RPMI7951 (cell line): ENCODE measurements at places on chromosomes 3 and 15. TPM values are rescaled to one million over a fixed set of nuclear protein-coding genes. Genes with fewer than 3 reads are reported as not detected.
A peak's percentile ranks its signal among the peaks of the same experiment; 100 is the strongest.

DNA sequence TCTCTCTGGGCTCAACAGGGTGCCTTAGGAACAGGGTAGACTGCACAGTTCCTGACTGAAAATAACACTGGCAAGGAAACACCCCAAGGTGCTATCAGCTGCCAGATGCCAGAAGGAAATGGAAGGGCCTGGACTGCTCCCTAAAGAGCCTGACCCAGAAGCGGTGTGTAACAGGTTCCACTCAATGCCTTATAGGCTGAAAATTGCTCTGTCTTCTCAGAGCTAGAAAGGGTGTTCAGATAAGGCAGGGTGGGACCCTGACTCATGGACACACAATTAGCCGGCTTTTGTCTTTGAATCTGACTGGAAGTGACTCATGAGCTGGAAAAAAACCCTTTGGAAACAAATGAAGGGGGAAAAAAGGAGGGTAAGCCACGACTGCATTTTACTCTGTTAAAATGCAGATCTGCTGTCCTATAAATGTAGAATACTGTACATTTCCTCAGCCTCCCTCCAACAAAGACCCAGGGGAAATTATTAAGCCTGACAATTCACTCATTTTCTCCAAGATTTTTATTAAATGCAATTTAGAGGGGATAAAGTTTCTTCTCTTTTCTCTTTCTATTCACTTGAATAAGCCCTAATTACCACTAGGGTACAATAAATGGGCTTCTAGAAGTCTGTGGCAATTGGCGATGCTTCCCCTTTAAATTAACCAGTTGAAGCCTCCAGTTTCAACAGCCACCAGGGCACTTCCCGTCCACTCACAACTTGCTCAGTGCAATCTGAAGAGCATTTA is 160.2 kb upstream of the TBL1XR1 start:
- peak; percentile 97 for DNase-seq

Gene CCR3
- 0.10 TPM in 1 of 2 replicates, not detected in the other for total RNA-seq

DNA sequence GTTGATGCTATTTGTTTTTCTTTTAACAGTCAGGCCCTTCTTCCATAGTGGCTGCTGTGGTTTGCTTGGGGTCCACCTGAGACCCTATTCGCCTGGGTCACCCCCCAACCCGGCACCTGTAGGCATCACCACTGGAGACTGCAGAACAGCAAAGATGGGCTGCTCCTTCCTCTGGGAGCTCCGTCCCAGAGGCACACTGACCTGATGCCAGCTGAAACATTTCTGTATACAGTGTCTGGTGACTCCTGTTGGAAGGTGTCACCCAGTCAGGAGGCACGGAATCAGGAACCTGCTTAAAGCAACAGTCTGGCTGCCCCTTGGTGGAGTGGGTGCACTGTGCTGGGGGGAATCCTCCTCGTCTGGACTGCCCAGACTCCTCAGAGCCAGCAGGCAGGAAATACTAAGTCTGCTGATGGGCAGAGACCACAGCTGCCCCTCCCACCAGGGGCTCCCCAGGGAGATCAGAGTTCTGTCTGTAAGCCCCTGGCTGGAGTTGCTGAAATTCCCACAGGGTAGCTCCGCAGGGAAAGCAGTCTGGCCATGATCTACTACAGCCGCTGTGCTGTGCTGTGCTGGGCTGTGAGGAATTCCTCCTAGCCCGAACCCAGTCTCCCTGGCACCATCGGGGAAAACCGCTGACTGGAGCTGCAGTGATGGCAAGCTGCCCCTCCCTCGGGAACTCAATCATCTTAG is 248.2 kb downstream of the TBC1D5 start:
- DNase-seq = no peak

Gene NPRL2
- total RNA-seq = 26.2 and 35.7 TPM in 2 replicates

Gene GOLGA6L7
- not detected in 2 replicates for total RNA-seq

DNA sequence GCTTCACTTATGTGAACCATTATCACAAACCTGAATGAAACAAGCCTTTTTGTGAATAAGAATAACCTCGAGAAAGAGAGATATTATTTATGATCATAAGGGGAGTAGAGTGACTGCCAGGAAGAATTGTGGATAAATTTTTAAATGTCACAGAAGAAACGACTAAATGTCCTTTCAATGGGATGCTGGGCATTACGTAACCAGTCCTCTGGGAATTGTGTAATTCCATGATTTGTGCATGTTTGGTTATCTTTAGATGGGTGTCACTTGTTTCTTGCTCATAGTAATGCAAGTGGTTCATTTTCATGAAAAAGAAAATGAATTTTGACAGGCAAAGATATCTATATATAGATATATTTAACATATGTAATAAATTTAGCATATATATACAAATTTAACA is 379.5 kb upstream of the AGTR1 start:
- DNase-seq = no peak

DNA sequence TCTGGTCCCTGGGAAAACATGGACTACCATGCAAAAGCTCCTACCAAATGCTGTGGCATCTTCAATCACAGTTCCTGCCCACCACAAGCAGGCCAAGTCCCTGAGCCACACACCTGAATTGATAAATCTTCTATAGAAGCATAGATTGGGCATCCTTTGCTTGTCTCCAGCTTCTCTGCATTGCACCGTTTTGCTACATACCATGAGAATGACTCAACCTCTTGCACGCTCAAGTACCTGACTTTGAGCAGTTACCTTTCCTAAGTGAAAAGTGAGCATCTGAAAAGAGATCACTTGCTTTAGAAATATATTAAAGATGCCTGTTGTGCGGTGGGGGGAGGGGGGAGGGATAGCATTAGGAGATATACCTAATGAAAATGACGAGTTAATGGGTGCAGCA is 31.3 kb downstream of the GATM start:
- no peak for DNase-seq

Gene KIAA1143
- 29.7 and 32.0 TPM in 2 replicates for total RNA-seq

- DNase-seq = no peak
These were observed 350.0 kb upstream of the BCHE start for GRCh38 chr3:166187237-166187636.

GRCh38 chr3:133895208-133896001 is at the start of gene RAB6B:
TSS of gene RAB6B (minus strand) at chr3:133895882. CDS start at chr3:133895466, 416 bp downstream.
- DNase-seq = peak; percentile 35

GRCh38 chr15:43534897-43535296 is 17.5 kb downstream of the MAP1A start:
- no peak for DNase-seq

Gene TBL1XR1
- total RNA-seq = 117 and 143 TPM in 2 replicates

GRCh38 chr3:27352047-27352446 is 17.1 kb downstream of the NEK10 start:
- no peak for DNase-seq

DNA sequence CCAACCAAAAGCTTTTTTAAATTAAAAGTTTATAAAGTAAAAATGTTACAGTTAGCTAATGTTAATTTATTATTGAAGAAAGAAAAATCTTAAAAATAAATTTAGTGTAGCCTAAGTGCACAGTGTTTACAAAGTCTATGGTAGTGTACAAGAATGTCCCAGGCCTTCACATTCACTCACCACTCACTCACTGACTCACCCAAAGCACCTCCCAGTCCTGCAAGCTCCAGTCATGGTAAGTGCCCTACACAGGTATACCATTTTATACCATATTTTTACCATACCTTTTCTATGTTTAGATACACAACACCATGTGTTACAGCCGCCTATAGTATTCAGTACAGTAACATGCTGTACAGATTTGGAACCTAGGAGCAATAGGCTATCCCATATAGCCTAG is 29.1 kb downstream of the SSR3 start:
- DNase-seq = no peak

DNA sequence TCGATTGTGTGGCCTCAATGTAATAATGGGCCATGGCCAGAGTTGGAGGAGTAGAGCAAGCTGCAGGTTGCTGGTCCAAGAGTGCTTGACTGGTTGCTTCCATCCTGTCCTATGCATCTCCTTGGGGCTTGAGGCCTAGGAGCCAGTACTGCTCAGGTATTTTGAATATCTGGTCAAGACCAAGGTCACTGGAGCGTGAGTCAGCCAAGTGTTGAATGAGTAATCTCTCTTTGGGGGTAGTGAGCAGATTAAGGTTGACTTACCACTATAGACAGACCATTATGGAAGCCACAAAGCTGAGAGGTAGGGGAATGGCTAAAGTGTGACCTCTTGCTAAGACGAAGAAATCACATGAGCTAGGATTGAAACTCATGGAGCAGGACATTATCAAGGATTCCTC is 9.4 kb upstream of the PARP6 start:
- peak; percentile 24 for DNase-seq

DNA sequence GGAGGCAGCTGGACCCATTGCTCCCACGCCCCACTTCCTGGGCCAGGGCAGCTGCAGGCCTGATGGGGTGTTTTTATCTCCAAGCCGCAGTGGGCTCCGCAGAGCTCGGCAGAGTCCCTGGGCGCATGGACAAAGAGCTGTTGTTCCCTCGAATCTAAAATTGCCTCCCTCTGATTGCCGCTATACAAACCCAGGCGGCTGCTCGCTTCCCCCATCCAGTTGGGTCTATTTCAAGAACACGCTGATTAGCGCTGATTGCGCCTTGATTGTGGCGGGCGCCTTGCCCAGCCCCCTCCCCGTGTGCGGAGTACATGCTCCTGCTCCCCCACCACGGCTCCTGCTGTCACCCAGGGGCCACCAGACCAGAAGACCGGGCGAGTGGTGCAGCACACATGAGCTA is 43.4 kb upstream of the SLC6A1 start:
- DNase-seq = no peak

DNA sequence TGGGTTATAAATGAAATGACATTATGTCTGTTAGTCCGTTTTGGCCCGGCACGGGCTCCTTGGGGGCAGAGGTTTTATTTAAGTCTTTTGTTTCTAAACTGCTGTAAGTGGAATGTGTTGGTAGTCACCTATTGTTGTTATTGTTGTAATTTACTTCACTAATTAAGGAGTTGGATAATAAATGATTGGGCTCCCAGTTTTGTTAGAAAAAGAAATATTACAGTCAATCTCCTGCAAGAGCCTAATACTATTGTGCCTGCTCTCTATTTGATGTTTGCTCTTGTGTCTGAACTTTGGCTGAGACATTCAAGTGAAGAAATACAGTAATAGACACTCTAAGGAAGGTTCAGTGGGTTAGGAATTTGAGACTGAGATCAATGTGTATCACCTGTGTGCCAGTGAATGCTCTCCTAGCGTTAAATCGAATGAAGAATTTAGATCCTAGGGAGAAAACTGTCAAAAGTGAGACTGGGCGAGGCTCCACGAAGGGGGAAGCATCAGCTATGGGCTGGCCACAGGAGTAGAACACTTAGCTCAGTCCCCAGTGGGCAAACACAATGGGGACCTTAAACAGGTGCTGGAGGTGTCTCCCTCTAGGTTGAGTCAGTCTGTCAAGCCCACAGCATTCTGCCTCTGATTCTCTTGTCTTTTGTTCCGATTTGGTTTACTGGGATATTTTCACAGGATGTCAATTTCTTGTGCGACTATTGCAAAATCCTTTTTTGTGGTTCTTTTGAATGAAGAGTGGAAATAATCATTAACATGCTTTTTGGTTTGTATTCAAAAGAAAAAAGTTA is 1.2 kb downstream of the ROBO2 start:
- no peak for DNase-seq

DNA sequence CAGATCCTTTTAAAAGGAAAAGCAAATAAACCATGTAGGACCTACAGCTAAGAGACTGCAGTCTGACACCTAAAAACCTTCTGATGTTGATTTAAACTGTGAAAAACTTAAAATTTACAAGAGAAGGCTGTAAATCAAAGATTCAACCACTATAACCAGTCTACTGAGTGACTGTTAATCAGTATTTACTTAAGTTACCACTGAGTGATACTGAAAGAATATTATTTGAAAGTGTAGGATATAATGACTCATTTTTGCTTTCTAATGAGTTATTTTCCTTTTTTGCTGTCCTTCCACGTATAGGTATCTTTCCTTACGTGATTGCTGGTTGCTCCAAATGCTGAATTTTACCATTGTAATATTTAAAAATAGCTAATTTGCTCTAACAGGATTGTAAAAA is 44.6 kb downstream of the RFX7 start:
- DNase-seq = no peak

GRCh38 chr15:40595773-40596172 is 1.7 kb downstream of the KNL1 start:
- no peak for DNase-seq

DNA sequence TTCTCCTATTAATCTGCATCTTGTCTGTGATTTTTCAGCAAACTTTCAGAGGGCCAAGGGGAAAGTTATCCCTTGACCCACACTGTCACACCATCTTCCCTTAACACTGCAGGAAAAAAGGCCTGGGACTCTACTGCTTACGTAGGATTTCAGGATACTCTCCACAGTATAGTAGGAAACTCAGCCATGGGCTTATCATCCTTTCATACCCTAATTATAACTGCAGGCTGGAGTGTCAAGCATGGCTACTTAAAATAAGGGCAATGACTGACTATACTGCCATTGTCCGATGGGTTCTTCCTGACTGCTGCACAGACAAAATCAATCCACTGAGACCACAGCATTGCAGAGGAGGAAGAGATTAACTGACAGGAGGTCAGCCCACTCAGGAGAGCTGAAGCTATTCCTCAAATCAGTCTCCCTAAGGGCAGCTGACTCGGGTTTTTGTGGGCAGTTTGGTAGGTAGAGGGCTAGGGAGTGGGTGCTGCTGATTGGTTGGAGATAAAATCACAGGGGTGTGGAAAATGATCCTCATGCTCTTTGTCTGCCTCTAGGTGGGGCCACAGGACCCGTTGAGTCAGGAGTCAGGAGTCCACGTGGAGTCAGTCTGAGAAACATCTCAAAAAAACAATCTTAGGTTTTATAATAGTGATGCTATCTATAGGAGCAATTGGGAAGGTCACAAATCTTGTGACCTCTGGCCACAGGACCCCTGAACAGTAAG is 118.2 kb upstream of the STRIT1 start:
- peak; percentile 41 for DNase-seq

Gene GPR171
- total RNA-seq = not detected in 2 replicates

- no peak for DNase-seq
These were observed 230.8 kb downstream of the CLSTN2 start for GRCh38 chr3:140165781-140166180.

DNA sequence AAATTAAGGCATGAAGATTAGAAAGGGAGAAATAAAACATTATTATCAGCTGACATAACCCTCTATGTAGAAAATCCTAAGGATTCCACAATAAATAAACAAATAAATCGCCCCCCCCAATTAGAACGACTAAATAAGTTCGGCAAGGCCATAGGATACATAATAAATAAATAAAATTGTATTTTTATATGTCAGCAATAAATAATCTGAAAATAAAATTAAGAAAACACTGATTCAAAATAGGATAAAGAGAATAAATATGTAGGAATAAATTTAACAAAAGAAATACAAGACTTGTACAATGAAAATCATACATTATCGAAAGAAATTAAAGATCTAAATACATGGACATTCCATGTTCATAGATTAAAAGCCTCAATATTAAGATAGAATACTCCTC is 5.1 kb downstream of the TTC23 start:
- DNase-seq = no peak

Gene CCR9
- total RNA-seq = not detected in 2 replicates

GRCh38 chr3:70261283-70261682 is 51.2 kb downstream of the MDFIC2 start:
- no peak for DNase-seq

GRCh38 chr15:95715116-95715903 is 615.2 kb upstream of the NR2F2 start:
- no peak for DNase-seq

Gene FHIT
- total RNA-seq = 2.4 and 3.6 TPM in 2 replicates
